ELR (cell line): ENCODE measurements at places on chromosomes 6 and 20.

- DNase-seq = no peak
Measured at GRCh38 chr20:4161401-4162251, 146.3 kb upstream of the RNF24 start.

GRCh38 chr6:52523378-52524142, 53.3 kb downstream of the TRAM2 start:
- no peak for DNase-seq

GRCh38 chr20:16571333-16571732, 1.9 kb downstream of the KIF16B start:
- DNase-seq = no peak

DNA sequence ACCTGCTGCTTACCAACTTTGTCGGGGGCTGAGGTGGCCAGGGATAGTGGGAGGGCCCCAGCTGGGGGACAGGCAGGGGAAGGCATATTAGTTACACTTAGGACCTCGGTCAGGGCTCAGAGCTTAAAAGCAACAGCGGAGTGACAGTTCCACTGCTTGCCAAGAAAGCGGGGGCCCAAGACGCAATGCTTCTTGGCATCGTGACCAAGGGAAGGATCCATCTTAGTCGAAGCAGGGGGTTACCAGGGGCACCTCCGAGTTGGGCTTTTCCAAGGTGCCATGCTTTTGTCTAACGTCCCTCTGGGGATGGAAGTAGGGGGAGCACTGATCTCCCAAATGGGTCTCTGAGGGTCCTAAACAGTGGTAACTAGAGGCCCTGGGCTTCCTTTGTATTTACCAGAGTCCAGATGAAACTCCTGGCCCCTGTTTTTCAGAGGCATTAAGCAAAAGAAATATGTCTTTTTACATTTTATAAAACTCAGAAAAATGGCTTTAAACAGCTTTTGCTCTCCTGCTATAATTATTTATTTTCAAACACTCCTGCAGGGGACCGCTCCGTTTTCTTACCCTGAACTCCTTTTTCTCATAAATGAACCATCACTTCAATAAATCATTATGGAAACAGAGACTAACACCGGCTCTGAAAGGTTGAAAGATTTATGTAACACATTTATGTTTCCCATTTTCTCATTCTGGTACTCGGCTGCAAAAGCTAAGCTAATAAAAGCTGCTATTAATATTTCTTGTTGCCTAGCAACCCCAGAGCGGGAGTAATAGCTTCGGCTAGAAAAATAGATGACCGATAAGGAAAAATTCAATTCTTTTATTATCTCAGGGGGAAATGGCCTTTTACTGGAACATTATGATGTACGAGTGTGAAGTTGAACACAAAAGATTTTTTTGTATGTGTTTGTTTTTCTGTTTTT, 100.4 kb downstream of the TOX2 start:
- no peak for DNase-seq

DNA sequence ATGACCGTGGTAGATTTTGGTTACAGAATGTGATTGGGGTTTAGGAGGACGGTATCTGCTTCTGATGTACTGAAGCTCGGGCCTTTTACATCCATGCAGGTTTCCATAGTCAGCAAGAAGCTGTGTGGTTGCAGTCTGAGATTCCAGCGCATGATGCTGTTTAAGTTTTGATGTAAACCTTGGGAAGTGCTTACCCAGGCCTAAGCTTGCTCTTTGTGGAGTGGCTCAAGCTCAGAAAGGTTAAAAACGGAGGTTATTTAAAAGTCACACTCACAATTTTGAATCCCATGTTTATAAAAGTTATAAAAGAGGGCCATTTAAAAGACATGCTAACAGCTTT, 121.4 kb downstream of the TIAM2 start:
- no peak for DNase-seq

DNA sequence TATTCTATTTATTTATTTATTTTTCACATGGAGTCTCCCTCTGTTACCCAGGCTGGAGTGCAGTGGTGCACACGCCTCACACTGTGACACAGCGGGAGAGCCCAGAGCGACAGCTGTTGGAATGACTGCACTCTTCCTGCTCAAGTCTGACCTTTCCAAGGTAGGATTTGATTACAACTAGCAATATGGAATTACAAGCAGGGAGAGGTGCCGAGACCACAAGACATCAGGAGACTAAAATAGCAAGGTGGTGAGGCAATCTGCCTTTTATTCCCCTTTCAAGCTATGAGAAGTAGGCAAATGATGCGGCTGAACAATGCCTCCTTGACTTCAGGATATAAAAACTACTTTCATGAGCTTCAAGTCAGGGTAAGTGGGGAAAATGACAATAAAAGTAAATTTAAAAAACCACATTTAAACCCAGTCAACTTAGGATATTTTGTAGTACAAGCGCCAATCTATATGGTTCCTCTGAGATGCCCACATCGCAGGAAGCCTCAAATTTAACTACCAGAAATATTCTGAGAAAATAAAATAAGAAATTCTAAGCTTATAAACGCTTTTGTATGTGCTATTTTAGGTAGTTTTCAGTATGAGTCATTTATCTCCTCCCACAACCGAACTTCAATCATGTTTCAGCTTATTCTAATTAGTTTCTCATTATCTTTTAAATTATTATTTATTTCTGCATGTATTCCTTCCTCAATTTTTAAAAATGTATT, 146.9 kb upstream of the SGK1 start:
- DNase-seq = peak; percentile 44

DNA sequence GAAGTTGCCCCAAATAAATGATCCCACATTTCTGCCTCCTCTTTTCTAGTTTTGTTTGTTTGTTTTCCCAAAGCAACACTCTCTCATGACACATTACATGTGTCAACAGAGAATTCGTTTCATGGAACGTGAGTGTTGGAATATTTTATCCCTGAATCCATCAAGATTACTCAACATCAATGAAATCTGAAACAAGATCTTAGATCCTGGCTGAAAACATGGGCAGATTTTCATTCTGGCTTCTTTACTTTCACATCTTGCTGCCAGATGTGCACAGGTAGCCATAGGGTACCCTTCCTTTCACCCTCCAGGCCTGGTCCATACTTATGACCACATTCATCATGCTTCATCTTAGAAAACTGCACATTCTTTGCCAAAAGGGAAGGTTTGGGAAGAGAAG, 347.0 kb downstream of the DOK5 start:
- no peak for DNase-seq

DNA sequence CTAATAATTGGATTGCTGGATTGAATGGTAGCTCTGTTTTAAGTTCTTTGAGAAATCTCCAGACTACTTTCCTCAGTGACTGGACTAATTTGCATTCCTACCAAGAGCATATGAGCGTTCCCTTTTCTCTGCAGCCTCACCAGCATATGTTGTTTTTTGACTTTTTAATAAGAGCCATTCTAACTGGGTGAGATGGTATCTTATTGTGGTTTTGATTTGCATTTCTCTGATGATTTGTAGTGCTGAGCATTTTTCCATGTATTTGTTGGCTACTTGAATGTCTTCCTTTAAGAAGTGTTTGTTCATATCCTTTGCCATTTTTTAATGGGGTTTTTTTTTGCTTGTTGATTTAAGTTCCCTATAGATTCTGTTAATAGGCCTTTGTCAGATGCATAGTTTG, 94.7 kb upstream of the AHI1 start:
- no peak for DNase-seq

- DNase-seq = peak; percentile 34
Measured at GRCh38 chr6:145758113-145758512, 22.8 kb upstream of the EPM2A start.

DNA sequence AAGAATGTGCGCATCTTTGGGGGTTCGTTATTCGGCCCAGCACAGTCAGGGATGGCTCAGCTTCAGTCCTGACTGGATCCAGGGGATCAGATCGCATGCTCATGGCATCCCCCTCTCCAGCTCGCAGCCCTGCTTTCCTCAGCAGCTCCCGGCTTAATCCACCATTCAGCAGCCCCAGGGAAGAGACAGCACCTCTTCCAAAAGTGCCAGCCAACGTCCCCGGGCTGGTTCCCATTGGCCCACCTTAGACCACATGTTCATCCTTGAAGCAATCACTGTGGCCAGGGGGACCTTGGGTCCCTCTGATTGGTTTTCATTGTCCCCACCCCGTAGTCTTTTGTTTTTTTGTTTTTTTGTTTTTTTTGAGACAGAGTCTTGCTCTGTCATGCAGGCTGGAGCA, 188.7 kb downstream of the ZMYND8 start:
- DNase-seq = no peak

GRCh38 chr20:52974179-52974594, 2.0 kb downstream of the TSHZ2 start:
- no peak for DNase-seq

DNA sequence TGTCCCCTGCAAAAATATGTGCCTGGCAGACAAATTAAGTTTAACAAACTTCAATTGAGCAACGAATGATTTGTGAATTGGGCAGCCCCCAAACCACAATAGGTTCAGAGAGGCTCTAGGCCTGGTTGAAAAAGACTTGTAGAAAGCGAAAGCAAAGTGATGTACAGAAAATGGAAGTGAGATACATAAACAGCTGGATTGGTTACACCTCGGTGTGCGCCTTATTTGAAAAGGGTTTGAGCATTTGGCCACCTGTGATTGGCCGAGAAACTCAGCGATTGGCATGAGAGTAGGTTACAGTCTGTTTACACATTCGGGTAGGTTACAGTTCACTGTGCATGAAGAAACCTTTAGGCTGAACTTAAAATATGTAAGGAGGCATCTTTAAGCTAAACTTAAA, 136.9 kb downstream of the CD83 start:
- DNase-seq = no peak

DNA sequence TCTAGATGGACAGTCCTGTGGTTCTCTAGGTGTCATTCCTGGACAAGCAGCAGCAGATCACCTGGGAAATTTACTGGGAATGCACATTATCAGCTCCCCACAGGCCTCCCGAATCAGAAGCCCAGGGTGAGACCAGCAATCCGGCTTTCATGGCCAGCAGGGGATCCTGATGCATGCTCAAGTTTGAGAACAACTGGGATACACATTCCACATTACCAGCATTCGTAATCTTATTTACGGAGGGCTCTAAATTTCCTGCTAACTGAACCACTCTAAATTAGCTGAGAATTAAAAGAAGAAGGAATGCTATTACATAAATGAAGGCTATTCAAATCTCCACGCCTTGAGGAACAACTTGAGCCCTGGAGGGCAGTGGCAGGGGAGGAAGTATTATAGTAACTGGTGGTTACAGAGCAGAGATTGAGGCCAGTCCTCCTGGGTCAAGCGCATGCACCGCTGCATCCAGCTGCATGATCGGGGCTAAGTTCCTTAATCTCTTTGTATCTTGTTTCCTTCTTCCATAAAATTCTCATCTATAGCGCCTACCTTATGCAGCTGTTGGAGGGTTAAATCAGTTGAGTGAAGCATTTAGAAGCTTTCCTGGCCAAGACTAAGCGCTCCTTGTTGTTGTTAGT, 403.7 kb downstream of the CDH26 start:
- no peak for DNase-seq

DNA sequence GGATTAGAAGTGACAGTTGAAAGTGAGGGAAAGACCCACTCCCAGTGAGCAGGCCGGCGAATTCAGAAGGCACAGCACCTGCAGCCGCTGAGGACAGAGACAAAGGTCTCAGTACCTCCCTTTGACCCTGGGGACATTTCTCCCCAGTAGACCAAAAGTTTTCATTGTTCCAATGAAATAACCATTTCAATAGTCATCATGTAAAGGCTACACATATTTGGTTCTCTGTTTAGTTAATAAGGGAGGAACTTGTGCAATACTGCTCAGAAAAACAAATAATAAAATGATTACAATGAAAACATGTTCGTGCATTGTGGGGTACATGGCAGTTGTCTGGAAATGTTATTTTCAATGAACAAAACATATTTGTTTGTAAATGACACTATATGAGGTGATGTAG, 52.5 kb downstream of the EDN1 start:
- DNase-seq = no peak

- DNase-seq = peak; percentile 36
Measured at GRCh38 chr6:70520575-70520974, 46.2 kb upstream of the SDHAF4 start.

DNA sequence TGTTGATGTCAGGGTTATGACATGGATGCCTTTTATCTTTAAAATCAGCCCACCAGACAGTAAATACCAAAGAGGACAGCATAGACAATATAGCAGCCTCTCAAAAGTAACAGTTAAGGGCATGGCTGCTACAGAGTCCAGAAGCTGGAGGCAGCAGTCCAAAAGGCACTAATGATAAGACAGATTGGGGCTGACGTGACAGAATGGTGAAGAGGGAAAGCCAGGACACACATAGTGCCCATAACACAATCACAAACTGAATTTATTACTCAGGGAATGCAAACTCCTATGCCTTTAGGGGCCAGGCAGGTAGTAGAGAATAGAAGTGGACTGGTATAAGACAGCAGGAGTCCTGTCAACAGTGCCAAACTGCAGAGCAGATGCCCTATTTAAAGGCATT, 40.7 kb downstream of the TP53INP2 start:
- DNase-seq = no peak

- no peak for DNase-seq
Measured at GRCh38 chr6:53756396-53756795, 38.4 kb upstream of the LRRC1 start.

- peak; percentile 43 for DNase-seq
Measured at GRCh38 chr6:30981942-30982772, 1.4 kb upstream of the MUC21 start.

DNA sequence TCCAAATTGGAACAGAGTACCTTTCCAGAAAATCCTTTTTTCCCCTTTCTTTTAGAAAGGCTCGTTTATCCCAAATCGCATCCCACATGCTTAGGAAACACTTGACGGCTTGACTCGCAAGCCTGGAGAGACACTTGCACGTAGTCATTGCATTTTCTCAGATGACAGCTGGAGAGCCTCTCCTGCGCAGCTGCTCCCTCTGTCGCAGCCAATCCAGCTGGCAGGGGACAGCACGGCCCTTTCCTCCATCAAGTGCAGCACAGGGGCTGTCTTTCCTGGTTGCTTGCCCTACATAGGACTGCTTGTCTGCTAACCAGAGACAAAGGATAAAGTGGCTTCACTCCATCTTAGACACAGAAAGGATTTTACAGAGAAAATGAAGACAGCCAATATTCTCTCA, 77.6 kb upstream of the RGS17 start:
- no peak for DNase-seq

GRCh38 chr6:6712449-6713403, 124.2 kb downstream of the LY86 start:
- DNase-seq = peak; percentile 38

DNA sequence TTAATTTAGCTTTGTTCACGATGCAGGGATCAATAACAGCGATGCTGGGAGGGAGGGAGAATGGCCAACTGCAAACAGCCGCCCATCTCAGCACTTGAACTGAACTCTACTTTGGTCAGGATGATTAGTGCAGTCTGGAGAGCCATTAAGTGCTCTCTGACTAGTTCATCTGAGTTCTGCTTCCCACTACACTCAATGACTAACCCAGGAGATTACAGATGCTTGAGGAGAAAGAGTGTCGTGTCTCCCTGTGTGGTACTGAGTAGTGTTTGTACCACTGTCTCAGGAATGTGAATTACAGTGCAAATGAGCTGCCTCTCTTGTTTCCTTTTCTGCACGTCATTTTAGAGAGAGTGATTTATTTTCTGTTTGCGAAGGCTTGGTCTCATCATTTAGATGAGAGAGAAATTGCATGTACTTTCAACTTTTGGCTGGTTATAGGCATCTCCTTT, 23.5 kb downstream of the CARMIL1 start:
- DNase-seq = peak; percentile 42
